ENCODE measurements at places on chromosomes 16 and 17.
A peak's percentile ranks its signal among the peaks of the same experiment; 100 is the strongest.

DNA sequence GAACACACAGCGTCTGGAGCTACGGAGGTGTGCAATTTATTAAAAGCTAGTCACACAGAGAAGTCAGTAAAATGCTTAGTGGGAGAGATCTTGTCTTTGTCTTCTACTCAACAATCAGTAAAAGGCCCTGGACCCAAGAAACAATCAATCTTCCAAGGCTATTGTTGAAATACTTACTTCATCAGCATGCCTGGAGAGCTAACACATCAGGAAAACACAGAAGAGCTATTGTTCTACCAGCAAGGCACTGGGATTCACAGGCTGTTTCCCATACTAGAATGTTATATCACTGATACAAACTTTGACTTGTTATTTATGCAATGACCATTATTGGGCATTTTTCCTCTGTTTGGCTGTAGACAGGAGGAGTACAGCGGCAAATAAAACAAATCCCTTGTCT lies 247.8 kb upstream of the ERCC4 start:
- no peak for DNase-seq

DNA sequence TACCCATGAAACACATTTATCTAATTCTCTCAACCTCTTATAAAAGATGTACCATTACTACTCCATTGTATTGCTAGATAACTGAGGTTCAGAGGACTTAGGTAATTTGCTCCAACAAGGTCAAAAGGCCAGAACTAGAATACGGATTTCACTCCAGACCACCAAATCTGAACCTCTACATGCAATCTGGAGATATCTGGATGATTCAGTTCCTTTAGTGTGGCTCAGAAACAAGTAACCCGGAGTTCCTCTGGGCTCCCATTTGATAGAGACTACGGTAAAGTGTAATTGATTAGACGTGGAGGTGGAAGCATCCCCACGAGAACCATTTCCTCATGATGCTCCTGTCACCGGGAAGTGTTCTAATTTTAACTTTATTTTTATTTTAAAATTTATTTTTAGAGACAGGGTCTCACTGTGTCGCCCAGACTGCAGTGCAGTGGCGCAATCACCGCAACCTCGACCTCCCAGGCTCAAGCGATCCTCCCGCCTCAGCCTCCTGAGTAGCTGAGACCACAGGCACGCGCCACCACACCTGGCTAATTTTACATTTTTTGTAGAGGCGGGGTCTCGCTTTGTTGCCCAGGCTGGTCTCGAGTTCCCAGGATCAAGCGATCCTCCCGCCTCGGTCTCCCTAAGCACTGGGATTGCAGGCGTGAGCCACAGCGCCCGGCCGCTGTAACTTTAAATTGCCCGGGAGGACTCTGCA lies 608 bp upstream of the COX10 start:
- DNase-seq, result no peak

- DNase-seq, result peak; percentile 9
Observed at GRCh38 chr16:28974007-28974436, 556 bp upstream of the SPNS1 start.

DNA sequence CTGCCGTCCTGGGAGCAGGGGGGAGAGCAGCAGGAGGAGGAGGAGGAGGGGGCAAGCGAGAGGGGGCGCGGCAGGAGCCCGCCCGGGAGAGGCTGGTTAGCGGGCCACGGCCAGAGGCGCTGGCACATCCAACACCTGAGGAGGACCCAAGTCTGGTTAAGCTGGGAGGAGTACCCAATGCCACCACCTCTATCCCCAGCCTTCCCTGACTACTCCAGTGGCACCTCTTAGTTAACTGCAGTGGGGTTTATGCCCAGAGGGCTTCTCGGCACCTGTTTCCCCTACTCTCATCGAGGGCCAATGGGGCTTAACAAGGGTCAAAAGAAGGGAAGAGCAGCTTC lies 5.6 kb downstream of the PHOSPHO1 start:
- DNase-seq, result no peak

DNA sequence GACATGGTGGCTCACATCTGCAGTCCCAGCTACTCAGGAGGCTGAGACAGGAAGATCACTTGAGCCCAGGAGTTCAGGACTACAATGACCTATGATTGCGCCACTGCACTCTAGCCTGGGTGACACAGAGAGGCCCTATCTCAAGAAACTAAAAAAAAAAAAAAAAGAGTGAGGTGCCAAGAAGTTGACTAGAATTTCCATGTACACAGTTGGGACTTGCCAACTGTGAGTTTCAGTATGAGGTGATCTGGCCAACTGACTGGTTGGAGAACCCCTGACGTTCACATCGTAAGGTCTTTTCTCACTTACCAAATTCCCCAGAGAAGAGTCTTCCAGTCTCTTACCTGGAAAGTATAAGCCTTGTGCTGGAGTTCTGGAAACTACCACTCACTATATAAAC lies 3.1 kb upstream of the MED11 start:
- no peak for DNase-seq

DNA sequence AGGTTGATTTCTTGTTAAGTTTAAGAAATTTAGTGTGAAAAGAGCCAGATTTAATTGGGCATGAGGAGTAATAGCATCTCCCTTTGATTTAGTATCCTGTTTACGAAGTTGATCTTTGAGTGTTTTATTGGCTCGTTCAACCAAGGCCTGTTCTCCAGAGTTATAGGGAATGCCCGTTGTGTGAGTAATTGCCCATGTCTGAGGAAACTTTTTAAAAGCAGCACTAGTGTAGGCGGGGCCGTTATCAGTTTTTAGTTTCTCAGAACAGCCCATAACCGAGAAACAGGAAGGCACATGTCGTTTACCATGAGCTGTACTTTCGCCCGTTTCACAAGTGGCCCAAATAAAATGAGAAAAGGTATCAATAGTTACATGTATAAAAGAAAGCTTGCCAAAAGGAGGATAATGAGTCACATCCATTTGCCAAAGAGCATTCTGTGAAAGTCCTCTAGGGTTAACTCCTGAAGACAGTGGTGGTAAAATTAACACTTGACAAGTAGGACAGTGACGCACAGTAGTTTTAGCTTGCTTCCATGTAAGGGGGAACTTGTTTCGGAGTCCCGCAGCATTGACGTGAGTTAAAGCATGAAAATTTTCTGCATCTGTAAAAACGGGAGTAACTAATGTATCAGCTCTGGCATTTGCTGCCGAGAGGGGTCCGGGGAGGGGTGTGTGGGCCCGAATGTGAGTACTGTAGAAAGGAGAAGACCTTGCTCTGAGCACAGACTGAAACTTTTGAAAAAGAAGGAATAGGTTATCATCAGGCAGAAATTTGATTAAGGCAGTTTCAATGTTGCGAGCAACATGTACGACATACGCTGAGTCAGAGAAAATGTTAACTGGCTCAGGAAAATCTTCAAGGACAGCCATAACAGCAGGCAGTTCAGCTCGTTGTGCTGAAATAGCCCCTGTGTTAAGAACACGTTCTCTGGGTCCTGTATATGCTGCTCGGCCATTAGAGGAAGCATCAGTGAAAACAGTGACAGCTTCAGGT lies 18.5 kb upstream of the KCTD5 start:
- no peak for DNase-seq

DNA sequence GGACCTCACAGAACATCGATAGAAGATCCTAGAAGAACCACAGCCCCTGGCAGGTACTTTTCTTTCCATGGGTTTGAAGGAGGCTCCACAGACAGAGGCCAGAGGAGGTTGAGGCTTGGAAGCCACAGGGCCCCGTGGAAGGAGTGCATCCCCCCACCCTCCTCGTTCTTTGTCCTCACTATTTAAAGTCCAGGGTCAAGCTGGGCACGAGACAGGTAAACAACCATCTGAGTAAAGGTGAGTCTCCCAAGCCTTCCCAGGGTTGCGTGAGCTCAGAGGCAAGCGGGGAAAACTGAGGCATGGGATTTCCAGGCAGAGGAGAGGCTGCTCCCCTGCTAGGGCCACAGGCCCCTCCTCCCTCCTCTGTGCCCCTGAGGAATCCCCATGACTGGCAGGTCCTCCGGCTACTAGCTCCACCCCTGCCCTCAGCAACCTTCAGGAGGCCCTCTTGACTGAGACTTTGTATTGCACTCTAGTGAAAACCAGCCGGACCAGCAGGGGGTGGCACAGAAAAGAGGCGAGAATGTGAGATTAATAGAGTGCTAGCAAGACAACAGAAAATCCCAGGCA lies 927 bp upstream of the SULT1A2 start:
- no peak for DNase-seq

DNA sequence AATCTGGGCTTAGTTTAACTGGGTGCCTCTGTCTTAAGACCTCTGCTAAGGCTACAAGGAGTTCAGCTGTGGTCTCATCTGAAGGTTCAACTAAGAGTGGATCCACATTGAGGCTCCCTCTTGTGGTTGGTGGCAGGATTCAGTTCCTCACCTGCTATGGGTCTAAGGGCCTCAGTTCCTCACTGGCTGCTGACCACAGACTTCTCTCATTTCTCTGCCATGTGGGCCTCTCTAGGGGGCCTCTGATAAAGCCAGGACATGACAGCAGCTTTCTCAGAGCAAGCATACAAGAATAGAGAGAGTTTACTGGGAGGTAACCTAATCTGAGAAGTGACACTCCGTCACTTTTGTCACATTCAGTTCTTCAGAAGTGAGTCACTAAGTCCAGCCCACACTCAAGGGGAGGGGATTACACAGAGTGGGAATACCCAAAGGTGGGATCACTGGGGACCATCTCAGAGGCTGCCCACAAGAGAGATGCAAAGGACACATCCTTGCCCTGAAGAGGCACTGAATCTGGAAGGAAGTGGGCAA lies 19.2 kb upstream of the ABAT start:
- DNase-seq, result no peak

- no peak for DNase-seq
Observed at GRCh38 chr16:67413978-67414911, 2.0 kb downstream of the ZDHHC1 start.

GRCh38 chr16:4384509-4384942 lies 12.9 kb downstream of the VASN start:
- DNase-seq, result no peak

- no peak for DNase-seq
Observed at GRCh38 chr17:75652341-75652740, 14.6 kb downstream of the RECQL5 start.

DNA sequence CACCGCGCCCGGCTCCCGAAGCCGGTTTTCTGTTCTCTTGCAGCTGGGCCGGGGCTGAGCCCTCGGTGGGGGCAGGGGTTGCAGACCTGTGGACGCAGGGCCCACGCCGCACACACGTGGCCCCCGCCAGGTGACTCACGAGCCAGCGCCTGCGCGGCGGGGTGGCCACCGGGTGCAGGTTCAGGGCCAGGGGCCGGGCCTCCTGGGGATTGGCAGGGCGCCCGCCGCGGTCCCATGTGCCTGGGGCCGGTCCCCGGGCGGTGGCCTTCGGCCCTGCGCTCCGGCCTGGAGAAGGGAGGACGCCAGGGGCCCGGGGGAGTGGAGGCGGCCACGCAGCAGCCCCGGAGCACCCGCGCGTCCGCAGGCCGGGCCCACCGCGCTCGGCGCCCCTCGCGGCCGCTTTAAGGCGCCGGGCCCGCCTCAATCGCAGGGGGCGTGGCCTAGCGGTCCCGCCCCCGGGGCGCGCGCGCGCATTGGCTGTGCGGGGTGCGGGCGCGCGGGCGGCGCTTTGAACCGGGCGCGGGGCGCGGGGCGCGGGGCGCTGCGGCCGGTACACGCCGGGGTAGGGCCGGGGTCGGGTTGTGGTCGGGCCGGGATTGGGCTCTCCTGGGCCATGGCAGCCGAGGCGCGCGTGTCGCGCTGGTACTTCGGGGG lies at the start of gene SLC25A10:
SLC25A10 (plus strand) TSS at position 471 of the 654 bp plus-strand sequence; CDS start at position 614, 143 bp downstream.
- peak; percentile 95 for DNase-seq

GRCh38 chr17:65442691-65443090 lies 118.8 kb downstream of the AXIN2 start:
- no peak for DNase-seq

DNA sequence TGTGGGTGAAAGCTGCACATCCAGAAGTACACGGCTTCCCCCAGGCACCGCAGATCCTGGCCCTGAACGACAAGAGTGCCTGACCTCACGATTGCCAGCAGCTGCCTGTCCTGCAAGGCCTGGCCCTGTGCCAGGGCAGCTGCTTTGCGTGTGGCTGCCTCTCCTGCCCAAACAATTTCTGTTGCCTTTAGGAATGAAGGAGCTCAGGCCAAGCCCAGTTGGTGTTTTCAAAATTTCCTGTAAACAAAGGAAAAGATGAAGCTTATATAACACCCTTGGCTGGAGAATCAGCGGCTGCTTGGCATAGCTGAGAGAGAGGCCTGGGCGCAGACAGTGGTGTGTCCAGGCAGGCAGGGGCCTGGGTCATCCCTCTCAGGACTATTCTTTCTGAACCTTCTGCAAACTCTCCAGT lies 11.7 kb upstream of the SLC47A2 start:
- peak; percentile 60 for DNase-seq

DNA sequence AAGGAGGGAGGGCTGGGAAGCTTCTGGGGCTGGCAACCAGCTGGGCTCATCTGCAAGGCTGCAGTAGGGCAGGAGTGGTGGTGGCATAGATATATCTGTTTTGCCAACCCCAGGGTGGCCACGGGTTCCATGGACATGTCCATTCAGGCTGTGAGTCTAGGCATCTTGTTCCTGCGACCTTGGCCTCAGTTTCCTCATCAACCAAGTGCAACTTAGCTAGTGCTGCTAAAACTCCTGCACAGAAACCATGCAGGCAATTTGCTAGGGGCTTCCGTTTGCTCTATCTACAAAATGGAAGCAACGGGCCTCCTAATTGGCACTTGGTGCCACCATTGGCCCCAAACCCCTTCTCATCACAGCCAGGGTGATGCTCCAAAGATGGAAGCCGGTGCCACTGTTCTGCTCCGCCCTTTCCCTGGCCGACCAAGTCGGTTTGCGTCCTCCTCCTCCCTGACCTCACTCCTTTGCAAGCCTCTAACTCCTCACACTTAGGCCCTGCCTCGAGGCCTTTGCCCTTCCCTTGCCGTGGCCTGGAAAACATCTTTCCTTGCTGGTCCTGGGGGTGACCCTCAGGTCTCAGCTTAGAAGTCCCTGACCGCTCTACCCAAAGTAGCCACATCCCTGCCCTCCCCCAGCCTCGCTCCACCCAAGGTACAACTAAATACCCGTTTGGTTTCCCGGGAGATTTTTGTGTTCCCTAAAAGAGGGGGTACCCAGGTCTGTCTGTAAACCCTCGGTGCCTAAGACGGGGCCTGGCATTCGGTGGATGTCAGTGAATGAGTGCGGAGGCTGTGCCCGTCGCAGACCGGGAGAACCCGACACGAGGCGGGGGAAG lies 1.2 kb downstream of the SREBF1 start:
- DNase-seq, result no peak

GRCh38 chr16:83819361-83819760 lies 11.6 kb downstream of the HSBP1 start:
- no peak for DNase-seq

GRCh38 chr17:3557768-3558583 lies at the start of gene TRPV3:
Gene TRPV3 (minus strand): TSS chr17:3557812. CDS start chr17:3554850, 2,962 bp downstream.
- DNase-seq, result no peak

Data from NCI-H774 (cell line).